ENCODE measurements at places on chromosomes 3 and 15.

DNA sequence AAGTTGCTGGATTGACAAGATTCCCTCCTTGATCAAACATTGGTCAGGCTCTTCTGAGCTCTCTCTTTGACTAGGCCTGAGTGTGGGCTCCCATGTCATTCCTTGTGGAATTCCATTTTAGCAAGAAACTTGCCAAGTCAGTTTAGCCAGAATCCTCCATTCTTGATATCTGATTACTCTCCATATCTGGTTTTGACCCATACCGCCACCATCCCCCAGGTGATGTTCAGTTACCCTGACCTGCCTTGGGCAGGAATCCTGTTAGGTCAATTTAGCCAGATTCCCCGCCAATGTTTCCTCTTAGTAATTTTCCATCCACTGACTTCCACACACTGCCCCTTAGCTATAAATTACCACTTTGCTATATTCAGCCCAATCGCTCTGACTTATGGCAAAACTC lies 1.0 kb upstream of the PCCB start:
- no peak for DNase-seq

DNA sequence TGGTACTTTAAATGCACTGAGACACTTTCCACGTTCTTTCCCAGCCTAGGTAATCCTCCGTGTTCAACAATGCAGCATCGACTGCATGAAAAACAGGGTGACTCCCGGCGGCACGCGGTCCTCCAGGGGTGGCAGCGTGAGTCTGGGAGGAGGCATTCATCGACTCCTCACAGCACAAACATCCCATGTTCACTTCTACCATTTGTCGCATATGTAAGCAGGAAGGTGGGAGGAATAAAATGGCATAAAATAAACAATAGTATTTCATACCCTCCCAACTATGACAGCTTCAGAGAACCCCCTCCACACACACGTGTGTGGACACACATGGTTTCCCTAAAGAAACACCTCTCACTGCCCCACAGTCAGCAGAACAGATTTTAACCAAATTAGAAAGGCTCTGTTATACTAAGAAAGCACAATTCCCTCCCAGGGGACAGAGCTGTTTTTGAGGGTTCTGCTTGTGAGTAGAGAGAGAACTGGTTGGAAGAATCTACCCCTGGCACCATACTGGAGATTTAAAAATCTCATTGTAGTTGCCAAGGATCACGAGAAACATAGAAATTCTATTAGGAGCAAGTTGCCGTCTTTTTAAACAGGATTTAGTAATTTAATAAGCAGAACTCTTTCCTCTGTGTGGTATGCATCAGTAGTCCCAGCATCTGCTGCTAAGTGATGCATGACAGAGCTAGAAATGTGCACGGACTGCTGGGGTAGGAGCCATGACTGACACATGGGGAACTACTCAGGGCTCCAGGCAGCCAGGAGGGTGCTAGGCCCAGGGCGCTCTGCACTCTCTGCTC lies 6.0 kb downstream of the FAM43A start:
- DNase-seq = no peak

DNA sequence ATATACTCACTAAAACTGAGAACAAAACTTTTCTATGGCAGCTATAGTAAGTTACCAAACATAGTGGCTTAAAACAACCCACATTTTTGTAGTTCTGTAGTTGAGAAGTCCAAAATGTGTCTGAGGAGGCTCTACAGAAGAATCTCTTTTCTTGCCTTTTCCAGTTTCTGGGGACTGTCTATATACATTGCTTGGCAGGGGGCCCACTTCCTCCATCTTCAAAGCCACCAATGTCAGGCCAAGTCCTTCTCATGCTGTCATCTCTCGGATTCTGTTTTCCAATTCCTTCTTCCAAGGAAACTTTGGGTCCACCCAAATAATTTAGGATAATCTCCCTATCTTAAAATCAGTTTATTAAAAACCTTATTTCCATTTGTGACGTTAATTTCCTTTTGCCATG lies 92.7 kb downstream of the DLG1 start:
- DNase-seq = no peak

DNA sequence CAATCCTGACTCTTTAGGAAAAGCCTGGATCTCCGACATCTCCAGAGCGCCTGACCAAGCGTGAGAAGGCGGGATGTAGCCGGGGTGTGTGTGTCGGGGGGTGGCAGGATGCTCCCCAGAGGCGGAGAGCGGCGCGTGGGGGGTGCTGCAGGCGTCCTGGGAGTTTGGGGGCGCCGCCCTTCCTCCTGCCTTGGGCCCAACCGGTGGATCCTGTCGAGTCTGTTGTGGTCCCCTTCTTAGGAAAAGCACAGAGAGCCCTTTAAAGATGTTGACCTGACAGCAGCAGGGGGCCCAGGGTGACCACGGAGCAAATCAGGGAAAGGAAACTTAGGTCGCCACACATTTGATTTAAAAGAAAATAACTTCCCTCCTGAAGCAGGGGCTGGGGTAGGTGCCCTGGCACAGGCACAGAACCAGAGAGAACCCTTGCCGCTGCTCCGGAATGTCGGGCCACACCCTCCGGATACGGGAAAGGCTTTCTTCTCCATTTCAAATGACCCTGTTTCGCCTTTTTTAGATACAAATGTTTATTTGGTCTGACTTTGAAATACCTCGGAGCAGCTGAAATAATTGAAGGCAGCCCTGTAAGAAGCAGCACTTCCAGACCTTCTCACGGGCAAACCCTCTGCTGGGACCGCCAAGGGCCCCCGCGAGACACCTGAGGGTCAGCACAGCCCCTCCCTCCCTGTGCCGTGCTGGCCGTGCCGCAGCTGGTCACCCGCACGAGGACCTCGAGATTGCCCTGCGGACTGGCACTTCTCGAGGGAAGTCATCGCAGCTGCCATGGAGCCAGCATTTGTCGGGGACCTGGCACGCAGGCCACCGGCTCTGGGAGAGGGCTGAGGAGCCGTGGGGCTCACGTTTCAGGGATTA lies 102.9 kb upstream of the KLF13 start:
- no peak for DNase-seq

DNA sequence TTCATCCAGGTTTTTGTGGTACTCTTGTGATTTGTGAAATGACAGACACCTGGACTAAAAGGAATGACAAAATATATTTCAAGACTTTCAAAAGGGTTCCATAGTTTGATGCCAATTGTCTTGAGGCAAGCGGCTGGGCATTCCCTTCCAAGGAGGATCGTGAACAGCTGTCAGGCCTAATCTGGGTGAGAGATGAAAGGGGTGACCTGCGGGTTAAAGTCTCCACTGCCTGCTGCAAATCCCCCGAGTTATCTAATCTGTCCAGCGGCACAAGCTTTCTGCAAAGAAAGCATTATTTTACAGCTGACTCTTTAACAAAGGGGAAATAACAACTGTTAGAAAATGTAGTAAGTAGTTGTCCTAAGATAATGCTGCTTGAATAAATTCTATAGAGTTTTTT lies 128.7 kb upstream of the MB21D2 start:
- DNase-seq = no peak

DNA sequence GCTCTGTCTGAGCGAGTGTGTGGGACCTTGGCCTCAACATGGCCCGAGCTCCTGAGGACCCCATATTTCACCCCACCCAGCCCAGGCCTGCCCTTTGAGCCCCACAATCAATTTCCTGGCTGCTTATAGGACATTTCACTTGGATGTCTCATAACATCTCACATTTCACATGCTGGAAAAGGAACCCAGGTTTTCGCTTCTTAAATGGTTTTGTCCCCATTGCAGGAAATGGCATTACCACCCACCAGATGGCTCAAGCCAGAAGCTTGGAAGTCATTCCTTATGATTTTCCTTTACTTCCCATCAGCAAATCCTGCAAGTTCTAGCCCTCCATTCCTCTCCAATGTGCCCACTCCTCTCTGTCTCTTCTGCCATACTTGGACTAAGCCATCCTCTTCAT lies 14.9 kb downstream of the ITGA11 start:
- DNase-seq = no peak

DNA sequence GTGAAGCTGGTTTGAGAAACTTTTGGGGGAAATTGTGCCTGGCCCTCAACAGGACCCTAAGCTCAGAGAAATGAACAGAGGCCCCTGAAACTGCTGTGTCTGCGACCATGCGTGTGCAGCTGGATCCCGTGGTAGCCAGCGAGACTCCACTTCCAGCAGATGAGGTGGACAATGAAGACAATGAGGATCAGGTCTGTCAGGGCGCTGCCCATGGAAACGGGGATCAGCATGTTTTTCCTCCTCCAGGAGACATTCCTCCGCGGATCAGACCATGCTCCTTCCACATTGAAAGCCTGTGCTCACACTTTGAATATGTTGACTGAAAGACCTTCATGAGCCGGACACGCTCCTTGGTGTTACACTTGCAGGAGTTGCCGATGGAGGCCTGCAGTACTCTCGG lies 1439.8 kb upstream of the ALCAM start:
- no peak for DNase-seq

DNA sequence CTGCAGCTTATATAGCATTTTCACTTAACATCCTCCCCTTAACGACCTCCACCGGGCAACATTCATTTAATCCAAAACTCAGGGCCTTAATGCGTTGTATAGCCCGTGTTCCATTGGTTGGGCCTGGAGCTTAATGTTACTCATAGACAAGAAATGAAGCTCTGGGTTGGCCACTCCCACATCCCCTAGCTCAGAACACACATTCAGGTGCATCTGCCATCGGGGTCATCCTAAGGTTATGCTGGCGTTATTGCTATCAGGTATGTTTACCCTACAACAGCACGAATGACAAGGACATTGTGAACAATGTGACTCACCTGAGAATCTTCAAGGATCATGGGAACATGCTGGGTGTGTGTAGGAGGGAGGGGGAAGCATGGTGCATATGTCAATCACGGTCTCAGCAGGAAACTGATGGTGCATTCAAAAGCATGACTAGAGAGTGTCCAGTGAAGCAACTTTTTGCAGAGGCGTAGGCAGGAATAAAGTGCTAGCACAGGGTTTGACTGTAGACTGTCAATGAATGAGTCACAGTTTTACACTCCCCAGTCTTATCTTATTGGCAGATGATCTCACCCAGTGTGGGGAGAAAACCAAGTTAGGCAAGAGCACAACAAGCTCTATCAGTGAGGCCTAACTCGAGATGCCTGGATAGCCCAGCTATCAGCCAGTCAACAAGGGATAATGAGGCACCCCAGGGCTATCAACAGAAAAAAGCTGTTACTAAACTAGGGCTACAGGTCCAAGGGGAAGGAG lies 402.1 kb upstream of the MCTP2 start:
- no peak for DNase-seq

DNA sequence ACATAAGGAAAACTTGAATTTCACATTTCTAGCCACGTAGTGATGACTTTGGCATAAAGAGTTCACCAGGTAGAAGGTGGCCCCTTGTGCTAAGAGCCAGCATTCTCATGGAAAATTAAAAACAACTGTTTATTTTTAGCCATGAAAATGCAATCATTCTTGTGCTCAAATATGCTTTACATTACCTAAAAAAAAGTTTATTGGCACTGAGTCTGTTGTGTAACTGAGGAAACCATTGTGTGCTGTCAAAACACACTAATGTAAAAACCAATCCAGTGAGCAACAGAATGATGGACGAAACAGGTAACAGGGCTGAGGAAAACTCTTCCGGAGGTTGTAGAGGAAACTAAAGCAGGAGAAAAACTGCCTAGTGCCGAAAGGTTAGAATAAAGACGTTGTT lies 287.0 kb upstream of the TMC3 start:
- no peak for DNase-seq

DNA sequence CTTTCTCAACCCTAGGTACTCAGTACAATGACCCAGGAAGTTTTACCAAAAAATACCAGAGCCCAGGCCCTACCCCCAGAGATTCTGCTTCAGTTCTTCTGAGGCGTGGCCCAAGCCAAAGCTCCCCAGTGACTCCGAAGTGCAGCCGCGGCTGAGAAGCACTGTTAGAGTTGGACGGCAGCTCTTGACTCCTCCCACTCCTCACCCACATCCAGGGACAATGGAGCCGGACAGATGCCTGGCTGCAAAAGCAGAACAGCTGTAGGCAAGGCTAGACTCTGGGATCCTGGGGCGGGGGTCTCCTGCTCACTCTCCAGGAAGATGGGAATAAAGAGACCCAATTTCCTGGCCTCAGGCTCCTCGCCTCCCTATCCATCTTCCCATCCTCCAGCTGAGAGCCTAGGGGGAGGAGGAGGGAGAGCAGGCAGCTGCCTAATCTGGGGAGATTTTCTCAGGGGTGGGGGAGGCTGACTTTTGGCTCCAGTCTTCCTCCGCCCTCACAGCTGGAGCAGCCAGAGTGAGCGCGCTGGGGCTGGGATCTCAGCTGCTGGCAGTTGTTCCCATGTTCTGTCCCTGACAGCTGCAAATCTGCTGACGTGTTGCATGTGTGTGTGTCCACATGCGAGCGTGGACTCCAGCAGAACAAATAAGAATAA lies 223.8 kb downstream of the OPA1 start:
- DNase-seq = no peak

- no peak for DNase-seq
Observed at GRCh38 chr15:53210653-53211052, 420.5 kb upstream of the ONECUT1 start.

GRCh38 chr3:77052051-77052501 lies 12.2 kb downstream of the ROBO2 start:
- DNase-seq = no peak
